ENCODE measurements at places on chromosomes 12 and 14.

GRCh38 chr12:18703911-18704310, 33.9 kb downstream of the PLCZ1 start:
- DNase-seq, result no peak

DNA sequence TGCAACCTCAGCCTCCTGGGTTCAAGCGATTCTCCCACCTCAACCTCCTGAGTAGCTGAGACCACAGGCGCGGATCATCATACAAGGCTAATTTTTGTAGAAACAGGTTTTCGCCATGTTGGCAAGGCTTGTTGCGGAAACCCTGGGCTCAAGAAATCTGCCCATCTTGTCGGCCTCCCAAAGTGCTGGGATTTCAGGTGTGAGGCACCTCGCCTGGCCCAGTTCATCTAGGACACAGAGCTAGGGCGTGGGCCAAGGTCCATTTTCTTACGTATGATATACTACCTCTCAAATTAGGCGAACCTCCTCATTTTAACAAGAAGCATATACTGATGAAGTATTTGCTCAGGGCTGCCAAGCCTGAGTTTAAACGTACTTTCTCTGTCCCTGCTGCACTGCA, 2.1 kb downstream of the RPS29 start:
- DNase-seq, result no peak

- DNase-seq, result peak; percentile 91
Measured at GRCh38 chr12:12428961-12429657, 72.2 kb downstream of the BORCS5 start.

GRCh38 chr12:44521702-44522101, 354.4 kb downstream of the NELL2 start:
- no peak for DNase-seq

GRCh38 chr12:2052826-2053678, at the start of gene CACNA1C:
TSS of gene CACNA1C (plus strand) at chr12:2052987. CDS start at chr12:2053563, 576 bp downstream.
- DNase-seq, result no peak

DNA sequence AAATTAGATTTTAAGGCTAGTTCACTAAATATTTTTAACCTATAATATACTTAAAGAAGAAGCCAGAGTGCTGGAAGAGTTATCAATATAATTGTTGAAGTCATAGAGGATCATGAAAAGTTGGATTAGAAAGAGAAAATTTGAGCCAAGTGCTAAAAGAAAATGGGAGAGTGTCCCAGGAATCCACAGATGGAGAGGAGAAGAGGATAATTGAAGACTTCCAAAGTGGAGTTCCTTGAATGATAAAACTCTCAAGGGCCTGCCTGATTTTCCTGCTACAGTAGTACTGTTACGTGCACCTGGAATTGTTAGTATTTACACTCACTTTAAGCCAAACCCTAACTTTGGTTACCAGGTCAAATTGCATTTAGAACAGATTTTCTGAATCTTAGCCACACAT, 113.2 kb downstream of the MSRB3 start:
- no peak for DNase-seq

- no peak for DNase-seq
Measured at GRCh38 chr12:6914246-6914946, at the start of gene ENO2. TSS of gene ENO2 (plus strand) at chr12:6914580. CDS start at chr12:6915833, 1,253 bp downstream.

GRCh38 chr12:6554168-6555017, 1.4 kb downstream of the IFFO1 start:
- DNase-seq, result no peak

DNA sequence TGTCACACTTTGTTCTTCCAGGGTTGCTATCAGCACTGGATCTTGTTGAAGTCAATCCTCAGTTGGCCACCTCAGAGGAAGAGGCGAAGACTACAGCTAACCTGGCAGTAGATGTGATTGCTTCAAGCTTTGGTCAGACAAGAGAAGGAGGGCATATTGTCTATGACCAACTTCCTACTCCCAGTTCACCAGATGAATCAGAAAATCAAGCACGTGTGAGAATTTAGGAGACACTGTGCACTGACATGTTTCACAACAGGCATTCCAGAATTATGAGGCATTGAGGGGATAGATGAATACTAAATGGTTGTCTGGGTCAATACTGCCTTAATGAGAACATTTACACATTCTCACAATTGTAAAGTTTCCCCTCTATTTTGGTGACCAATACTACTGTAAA, 23.7 kb downstream of the VTI1B start:
- peak; percentile 11 for DNase-seq

DNA sequence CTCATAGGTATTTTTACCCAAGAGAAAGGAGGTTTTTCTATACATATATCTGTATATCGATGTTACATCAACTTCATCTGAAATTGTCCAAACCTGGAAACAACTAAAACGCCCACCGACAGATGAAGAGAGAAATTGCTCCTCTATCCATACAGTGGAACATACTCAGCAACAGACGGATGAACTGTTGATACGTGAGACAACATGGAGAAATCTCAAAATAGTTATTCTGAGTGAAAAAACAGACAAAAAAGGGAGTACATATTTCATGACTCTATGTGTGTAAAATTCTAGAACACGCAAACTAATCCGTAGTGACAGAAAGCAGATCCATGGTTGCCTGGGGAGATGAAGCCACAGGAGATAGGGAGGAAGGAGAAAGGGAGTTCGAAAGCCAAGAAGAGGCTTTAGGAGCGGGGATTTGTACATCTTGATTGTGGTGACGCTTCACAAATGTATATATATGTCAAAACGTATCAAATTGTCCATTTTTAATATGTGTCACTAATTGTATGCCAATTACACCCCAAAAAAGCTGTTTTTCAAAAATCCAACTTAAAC, 37.6 kb upstream of the C14orf180 start:
- DNase-seq, result no peak

DNA sequence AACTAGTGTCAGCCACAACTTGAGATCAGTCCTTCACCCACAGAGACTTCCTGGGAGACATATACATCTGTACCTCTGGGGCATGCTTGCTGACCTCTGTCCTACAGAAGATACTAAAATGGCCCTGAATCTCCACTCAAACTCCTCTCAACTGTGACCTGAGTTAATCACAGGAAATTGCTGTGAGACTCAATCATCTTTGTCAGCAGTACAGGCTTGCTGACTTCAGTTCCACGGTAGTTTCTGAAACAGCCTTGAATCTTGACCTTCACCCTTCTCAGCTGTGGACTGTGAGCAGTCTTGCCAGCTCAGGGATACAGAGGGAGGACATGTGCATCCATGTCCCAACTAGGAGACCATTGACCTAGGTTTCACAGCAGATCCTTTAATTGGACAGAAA, 1.4 kb upstream of the KLRC1 start:
- no peak for DNase-seq

GRCh38 chr14:94689218-94689984, 77.2 kb downstream of the SERPINA3 start:
- no peak for DNase-seq
